ENCODE measurements at places on chromosomes 5 and 9. TPM values are rescaled to one million over a fixed set of nuclear protein-coding genes. Genes with fewer than 3 reads are reported as not detected.

RANBP3L gene
- not detected for total RNA-seq

DNA sequence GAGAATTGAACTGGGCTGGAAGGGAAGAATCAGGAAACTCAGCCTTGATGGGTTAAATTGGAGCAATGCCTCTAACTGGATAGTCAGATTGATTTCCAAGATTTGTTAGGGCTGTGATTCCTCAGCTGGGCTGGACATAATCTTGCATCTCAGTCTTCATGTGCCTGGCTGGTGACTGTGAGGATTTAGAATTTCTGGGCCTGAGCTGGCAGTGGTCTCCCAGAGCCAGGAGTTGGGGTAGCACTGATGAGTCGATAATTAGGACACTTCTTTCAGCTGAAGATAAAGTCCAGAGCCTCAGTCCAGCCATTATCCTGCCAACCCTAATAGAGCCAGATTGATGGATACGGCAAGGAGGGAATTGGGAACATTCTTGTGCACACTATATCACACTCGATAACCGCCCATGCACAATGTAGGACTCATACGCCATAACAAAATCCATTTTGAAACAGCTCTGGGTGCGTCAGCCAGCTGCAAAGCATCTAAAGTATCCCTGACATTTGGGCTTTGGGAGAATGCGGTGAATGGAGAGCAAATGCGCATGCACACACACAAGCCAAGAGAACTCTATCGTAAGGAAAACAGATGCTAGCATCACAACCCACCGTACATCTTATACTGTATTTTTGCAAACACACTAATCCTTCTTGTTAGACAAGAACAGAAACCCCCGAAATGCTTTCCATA lies 405.1 kb upstream of the KLF4 start:
- no peak for DNase-seq

DNA sequence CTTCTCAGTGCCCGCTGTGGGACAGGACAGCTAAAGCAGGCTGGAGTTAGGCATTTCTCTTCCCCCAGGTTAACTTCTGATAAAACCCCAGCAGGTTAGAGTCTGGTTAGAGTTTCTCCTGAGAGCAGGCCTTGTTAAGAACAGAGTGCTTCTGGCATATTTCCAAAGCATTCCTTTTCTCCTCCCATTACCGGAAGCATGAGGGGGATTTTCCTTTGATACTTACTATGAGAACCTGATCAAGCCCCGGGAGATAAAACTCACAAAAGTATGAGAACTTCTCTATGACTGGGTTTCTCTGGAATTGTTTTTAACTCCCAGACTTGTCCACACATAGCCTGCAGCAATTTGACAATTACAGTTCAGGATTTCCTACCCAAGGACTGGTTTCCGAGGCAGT lies 77.4 kb upstream of the MAST4 start:
- DNase-seq, result no peak

- no peak for DNase-seq
Observed at GRCh38 chr9:126959336-126959735, 44.8 kb downstream of the RALGPS1 start.

SLC6A3 gene
- not detected for total RNA-seq

DNA sequence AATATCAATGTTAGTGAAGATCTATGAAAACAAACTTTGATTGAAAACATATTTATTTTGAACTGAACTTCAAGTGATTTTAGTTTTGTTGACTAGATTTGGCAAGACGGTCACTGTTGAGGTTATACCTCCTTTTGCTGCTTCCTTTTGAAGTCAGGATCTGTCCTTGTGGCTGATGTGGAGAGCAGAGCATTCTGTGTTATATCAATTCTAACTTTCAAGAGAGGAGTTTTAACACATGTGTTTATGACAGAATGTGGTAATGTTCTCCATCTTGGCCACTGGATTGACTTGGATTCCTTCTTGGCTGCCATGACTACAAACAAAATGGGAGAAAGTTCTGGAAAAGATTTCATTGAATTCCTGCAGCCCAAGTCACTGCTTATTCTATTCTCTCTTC lies 104.0 kb upstream of the ACTBL2 start:
- no peak for DNase-seq

CATSPER3 gene
- total RNA-seq, result not detected
